ENCODE measurements at places on chromosomes 1 and 21.

GRCh38 chr21:39005502-39005787 is 177.8 kb downstream of the PSMG1 start:
- no peak for DNase-seq

- no peak for DNase-seq
Observed at GRCh38 chr1:25008192-25008485, 78.1 kb upstream of the RUNX3 start.

GRCh38 chr1:112997781-112998180 is 41.8 kb upstream of the SLC16A1 start:
- no peak for DNase-seq

DNA sequence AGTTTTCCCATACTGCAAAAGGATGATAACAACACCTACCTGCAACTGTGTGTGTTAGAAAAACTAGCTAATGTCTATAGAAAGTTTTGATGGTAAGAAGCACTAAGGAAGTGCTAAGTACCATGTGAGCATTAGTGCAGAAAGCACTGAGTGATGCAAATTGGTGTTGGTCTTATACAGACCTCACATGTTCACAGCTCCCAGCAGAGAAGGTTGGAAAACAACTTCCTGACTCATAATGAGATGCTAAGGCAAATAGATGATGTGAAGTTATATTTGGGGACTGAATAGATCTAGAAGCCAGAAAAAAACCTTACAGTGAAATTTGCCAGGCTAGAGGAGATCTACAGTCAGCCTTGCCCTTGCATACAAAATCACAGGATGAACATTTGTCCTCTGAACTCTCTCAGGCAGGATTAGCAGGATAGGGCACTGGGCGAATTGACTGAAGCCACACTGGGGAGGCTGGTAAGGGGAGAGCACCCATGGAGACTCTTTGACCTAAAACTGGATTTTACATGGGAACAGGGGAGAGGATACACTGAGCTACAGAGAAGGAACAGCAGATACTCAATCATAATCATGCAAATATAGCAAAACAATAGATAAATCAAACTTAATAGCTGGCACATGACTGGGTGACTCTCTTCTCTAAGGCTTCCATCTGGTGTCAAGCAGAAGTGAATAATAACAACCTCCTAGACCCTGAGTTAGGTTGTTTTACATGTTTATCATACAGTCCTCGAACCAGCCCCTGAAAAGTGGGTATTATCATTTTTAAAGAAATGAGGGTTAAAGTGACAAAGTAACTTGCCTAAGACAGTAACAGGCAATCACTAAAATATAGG is 61.3 kb downstream of the ASTN1 start:
- DNase-seq, result no peak

GRCh38 chr1:200546577-200546976 is 74.0 kb downstream of the KIF14 start:
- no peak for DNase-seq

Data from HT1080 (cell line).